ENCODE measurements at places on chromosomes 2 and 18. TPM values are rescaled to one million over a fixed set of nuclear protein-coding genes. Genes with fewer than 3 reads are reported as not detected.

GRCh38 chr2:26619096-26619495 is 22.1 kb downstream of the CIB4 start:
- no peak for DNase-seq

DNA sequence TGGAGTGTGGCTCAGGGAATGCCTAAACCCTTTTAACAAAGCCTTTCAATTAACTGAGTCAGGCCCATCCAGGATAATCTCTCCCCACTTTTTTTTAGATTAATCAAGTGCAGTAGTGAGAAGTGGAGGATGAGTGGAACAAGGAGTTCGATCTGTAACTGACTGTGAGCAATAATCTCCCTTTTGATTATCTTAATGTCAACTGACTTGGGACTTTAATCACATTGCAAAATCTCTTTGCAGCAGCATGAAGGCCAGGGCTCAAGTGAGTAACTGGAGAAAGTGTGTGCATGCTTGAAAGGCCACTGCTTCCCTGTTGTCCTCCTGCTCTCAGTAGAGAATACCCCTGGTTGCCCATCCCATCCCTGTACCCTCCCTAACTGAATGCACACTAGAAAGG is 32.1 kb upstream of the HS6ST1 start:
- no peak for DNase-seq

DNA sequence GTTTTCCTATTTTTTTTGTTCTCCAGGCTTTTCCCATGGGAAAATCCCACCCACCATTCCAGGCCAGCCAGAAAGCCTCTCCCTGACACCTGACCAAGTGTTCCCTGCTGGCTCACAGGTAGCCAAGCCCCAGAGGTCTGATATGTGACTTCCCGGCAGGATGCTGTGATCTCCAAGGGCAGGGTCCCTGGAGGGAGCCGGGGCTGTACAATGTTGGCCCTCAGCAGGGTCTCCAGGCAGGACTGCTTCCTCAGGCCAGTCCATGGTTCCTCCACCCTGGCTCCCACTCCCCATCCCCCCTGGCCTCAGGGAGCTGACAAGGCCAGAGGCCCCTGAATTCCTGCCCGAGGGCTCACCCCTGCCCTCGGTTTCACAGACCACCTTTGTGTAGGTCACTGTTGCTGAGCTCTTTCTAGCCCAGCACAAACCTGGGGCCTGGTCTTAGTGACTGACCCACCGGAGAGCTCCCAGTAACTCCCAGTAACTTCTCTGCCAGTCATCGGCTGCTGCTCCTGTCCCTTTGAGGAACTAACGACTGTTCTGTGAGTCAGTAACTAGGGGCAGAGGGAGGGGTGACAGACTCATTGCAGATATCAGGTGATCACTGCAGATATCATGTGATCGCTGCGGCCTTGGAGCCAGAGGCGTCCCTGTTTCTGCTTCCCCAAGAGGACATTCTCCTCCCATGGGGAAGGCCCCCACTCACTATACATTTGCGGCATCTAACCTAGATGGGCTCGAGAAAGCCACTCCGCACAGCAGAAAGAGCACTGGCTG is 38.7 kb downstream of the SDC1 start:
- peak; percentile 32 for DNase-seq

DNA sequence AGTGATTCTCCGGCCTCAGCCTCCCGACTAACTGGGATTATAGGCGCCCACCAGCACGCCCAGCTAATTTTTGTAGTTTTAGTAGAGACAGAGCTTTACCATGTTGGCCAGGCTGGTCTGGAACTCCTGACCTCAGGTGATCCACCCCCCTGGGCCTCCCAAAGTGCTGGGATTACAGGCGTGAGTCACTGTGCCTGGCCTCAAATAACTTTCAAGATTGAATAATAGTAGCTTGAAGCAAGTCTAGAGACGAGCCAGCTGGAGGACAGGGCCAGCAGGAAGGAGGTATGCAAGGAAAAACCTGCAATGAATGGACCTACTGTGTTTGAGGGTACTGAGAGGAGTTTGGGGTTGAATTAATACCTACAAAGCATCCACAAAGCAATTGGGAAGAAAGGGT is 87.5 kb downstream of the MSH2 start:
- peak; percentile 11 for DNase-seq

GRCh38 chr2:190413421-190413820 is 5.3 kb downstream of the MFSD6 start:
- no peak for DNase-seq

GRCh38 chr2:32427672-32428610 is 71.1 kb downstream of the BIRC6 start:
- no peak for DNase-seq

DNA sequence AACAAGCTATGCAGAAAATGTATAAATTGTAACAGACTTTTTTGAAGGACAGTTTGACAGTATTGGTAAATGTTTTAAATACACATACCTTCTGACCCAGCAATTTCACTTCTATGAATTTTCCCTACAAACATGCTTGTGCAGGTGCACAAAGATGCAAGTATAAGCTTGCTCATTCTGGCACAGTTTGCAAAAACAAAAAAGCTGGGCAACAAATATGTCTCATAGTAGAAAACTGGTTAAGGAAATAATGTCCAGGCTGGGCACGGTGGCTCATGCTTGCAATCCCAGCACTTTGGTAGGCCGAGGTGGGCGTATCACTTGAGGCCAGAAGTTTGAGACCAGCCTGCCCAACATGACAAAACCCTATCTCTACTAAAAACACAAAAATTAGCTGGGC is 96.9 kb upstream of the NEDD4L start:
- DNase-seq = no peak

- peak; percentile 73 for DNase-seq
Observed at GRCh38 chr18:80109676-80110078, 615 bp downstream of the ADNP2 start.

- peak; percentile 45 for DNase-seq
Observed at GRCh38 chr2:227870710-227871374, 589 bp upstream of the DAW1 start.

DNA sequence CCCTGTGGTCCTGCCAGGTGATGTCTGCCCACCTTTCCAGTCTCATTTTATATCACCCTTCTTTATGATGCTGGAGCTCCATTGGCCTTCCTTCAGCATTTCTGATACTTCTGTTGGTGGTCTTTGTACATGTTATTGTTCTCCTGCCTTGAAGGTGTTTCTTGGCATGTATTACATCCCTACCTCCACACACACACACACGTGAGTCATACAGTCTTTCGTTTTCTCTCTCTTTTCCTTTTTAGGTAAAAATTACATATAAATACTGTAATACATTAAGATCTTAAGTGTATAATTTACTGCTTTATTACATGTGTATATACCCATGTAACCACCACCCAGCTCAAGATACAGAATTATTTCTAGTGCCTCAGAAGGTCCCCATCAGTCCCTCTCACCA is 10.2 kb upstream of the ADGRF3 start:
- DNase-seq = no peak

GRCh38 chr2:120779781-120780283 is 44.2 kb downstream of the GLI2 start:
- peak; percentile 91 for DNase-seq

- DNase-seq = no peak
Observed at GRCh38 chr2:64934530-64934929, 54.7 kb upstream of the SLC1A4 start.

DNA sequence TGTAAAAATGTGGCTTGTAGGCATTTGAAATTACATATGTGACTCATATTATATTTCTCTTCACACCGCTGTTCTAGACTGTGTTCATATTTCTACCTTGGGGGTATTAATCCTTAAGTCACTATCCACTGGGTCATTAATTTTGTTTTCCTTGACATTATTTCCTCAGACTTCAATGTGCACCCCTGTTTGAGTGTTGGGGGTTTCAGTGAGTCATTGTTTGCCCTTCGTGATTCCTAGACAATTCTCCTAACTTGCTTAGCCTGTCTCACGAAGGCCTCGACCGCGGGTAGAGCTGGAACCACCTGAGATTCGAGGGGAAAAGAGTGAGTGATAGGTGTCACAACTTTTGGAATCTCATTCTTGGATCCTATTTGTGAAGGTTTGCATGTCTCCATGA is 35.1 kb downstream of the NPAS2 start:
- DNase-seq = no peak

DNA sequence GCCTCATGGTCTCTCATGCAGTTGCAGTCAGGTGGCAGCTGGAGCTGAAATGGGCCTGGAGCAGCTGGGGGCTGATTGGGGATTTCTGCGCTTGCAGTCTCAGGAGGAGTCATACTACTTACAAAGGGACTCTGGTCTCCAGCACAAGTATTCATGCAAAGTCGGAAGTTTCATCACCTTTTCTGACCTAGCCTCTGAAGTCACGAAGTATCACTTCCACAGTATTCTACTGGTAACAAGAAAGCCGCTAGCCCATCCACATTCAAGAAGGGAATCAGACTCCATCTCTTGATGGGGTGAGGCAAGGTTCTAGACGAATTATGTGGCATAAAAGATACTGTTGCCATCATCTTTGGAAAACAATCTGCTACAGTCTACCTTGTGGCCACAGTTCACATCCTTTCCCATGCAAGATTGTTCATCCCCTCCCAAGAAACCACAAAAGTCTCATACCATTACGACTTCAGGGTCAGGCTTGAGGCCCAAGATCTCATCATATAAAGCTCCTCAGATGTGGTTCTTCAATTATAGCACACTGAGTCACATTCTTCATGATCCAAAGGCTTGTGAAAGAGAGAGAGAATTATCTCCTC is 95.3 kb downstream of the SMC6 start:
- peak; percentile 88 for DNase-seq

DNA sequence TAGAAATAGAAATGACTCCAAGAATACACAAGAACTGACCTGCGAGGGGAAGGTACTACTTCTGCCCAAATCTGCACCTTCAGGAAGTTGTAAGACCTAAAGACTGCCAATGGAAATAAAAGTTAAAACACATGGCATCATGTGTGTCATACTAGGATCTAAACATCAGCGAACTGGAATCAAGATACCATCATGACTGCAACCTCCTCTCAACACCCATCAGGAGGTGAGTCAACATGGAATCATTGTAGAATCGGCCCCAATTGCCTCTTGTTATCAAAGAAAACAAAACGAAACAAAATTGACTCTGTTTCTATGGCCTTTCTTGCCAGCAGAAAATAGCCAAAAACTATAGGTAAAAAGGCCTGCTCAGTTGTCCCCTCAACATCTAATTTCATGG is 15.1 kb downstream of the RDH14 start:
- peak; percentile 80 for DNase-seq

- DNase-seq = peak; percentile 11
Observed at GRCh38 chr2:37466533-37467222, 122.2 kb downstream of the QPCT start.

DNA sequence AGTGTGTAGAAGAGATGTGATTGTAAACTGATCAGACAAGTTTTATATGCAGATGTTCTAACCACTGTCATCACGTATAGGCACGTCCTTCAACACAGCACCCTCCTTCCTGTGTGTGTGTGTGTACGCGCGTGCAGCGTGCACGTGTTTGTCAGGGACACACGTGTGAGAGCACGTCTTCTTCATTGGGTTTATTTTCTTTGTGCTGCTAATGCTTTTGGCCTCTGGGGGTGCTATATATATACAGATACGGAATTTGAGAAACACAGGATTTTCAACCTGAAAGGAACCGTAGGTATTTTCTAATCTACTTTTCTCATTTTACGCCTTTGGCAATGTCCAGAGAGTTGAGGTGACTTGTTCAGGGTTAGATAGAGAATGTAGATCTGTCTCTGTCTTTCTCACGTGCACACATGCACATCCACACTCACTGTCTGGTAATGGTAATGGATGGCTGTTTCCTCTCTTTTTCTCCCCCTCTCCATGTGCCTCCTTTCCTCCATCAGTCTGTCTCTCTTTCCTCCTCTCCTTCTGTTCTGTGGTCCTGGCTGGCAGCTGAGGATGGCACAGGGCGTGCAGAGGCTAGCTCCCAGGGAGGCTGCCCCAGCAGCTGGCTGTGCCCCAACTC is 13.4 kb upstream of the CELF4 start:
- peak; percentile 66 for DNase-seq

- no peak for DNase-seq
Observed at GRCh38 chr2:134722728-134723127, 3.9 kb upstream of the TMEM163 start.

The SLC23A3 gene
- total RNA-seq = 1.2 TPM

The DPP4 gene
- 39.9 TPM for total RNA-seq

The MMADHC gene
- 143 TPM for total RNA-seq

The CWC22 gene
- total RNA-seq = 12.4 TPM

Data from GM23248 (cell line).